ENCODE measurements at places on chromosomes 2 and 18. TPM values are rescaled to one million over a fixed set of nuclear protein-coding genes. Genes with fewer than 3 reads are reported as not detected.

ABCG8 gene
- total RNA-seq, result not detected

- DNase-seq, result no peak
These were observed 184.4 kb upstream of the DOK6 start for GRCh38 chr18:69216321-69216720.

ELOA2 gene
- not detected for total RNA-seq

DNA sequence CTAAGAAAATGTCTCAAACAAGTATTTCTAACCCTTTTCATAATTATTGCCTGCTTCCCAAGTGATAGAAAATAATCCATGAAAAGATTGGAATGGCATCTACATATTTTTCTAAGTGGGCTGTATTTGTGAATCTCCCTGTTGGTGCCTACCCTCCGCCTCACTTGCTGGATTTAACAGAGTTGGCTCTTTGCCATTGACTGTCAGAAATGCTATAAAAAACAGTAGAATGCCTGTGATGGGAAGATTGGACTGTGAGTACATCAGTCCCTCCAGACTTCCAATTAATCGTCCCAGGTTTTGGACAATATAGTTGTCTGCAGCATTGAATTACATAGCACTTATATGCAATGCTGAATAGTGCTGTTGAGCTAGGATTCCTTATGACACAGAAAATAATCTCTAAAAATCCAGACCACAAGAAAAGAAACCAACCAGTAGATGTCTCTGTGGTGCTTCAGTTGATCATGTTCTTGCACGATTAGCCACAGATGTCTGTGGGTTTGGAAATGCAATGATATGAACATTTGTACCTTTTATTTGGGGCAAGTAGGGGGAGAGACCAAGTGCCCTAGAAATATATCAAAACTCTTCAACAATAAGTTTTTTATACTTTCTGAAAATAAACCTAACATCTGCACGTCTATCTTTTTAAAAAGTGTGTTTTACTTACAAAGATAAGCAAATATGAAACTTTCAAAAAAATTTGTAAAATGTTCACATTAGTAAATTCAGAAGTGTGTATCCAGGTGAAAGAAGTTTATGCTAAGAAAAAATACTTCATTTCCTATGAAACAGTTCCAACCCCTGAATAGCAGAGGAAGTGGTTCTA lies 88.5 kb downstream of the DYNAP start:
- peak; percentile 74 for DNase-seq

- peak; percentile 45 for DNase-seq
These were observed 134.0 kb downstream of the FTCDNL1 start for GRCh38 chr2:199716807-199717586.

GRCh38 chr2:95036596-95037383 lies 11.3 kb downstream of the MAL start:
- DNase-seq, result no peak

- DNase-seq, result peak; percentile 67
These were observed 655 bp downstream of the ACTR3 start for GRCh38 chr2:113890253-113891235.

GRCh38 chr2:173002751-173003541 lies 72.7 kb upstream of the MAP3K20 start:
- no peak for DNase-seq

DNA sequence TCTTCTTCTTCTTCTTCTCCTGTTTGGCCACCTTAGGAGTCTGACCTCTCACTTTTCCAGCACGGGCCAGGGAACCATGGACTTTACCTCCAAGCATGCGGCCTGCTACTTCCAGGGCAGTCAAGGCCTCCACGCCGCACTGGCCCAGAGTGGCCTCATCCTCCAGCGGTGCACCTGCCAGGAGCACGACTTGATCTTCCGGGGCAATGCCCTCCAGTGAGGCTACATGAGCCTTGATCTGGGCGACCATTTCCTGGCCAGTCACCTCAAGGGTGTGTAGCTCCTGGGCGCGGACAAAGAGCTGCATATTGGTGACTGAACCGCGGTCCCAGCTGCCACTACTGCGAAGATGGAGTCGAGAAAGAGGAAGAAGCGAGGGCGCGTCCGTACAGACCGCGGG lies 67.1 kb downstream of the DIPK1C start:
- DNase-seq, result no peak

- no peak for DNase-seq
These were observed 248.5 kb downstream of the HAUS1 start for GRCh38 chr18:46352520-46353250.

DNA sequence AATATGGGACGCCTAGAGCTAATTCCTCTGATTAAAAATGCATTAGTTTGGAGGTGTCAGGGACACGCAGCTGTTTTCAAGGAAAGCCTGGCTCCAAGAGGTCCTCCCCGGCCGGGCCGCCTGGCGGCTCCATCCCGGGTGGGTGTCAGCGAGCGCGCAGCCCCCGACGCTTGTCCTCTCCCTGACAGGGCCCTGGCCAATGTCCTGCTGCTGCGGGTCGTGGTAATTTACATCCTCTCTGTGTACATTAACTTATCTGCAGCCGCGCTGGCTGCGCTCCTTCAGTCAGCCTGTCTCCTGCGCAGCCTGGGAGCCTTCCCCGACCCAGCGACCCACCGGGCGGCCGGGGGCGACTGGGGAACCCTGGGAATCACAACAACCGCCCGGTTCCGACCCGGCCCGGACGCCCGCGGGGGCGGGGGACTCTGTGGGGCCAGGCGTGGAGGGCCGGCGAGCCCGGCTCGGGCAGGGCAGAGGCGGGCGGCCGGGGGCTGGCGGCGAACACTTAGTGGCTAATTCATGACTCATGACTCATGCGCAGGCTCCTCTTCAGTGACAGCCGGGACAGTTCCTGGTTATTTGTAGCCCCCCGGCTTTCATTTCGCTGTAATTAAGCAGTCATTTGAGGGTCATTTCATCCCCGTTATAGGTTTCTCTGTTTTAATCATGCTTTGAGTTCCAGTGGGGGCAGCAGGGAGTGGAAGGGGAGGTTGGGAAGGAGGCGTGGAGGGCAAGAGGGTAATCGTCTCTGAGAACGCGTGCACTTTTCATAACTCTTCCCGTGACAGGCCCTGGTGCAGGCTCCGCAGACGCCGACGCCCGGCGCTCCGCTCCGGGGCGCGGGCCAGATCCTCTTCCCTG lies 141.9 kb upstream of the CTAGE1 start:
- peak; percentile 19 for DNase-seq

GRCh38 chr2:159164457-159164911 lies 122.0 kb downstream of the WDSUB1 start:
- peak; percentile 39 for DNase-seq

GRCh38 chr2:30690126-30690561 lies 117.1 kb downstream of the CAPN13 start:
- DNase-seq, result no peak

ASB1 gene
- total RNA-seq, result 43.7 TPM

DNA sequence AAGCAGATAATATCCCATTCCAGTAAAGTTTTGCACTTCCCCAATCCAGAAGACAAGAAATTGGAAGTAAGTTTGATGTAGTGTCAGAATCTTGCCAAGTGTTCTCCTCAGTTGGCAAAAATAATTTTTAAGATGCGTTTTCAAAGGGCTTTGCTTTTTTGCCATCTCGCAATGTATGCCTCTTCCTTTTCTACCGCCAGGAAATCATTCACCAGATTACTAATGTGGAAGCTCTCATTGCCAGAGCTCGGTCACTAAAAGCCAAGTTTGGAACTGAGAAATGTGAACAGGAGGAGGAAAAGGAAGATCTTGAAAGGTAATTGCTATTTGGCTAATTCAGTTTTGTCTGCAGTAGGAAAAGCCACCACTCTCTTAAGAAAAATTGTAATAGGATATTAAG lies 110.7 kb downstream of the RAB3GAP1 start:
- DNase-seq, result no peak

GRCh38 chr2:67895227-67895941 lies 167.4 kb downstream of the C1D start:
- DNase-seq, result no peak

DNA sequence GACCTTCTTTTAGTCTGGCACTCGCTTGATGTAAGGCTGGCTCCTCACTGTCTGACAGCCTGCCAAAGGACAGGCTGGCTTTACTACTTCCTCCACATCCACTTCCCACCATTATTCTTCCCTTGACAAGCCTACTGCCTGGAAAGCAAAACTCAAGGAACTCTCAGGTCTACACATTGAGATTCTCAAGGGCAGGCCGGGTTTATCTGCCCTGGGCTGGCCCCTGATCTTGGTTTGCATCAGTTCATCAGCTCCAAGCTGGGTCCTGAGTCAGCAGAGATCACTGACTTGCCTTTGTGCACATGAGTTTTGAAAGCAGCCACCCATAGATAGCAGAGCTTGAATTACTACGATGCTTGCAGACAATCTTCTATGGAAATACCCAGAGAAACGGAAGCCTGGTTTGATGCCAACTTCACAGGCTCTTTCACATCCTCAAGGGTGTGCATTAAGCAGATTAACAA lies 53.9 kb downstream of the KCTD18 start:
- peak; percentile 89 for DNase-seq

- no peak for DNase-seq
These were observed 20.6 kb downstream of the SMAD7 start for GRCh38 chr18:48929941-48930713.

GRCh38 chr2:239548451-239548871 lies 147.6 kb upstream of the HDAC4 start:
- DNase-seq, result no peak

MBOAT2 gene
- 65.1 TPM for total RNA-seq

- no peak for DNase-seq
These were observed 187.1 kb downstream of the ZNF407 start for GRCh38 chr18:74784752-74785151.

DNA sequence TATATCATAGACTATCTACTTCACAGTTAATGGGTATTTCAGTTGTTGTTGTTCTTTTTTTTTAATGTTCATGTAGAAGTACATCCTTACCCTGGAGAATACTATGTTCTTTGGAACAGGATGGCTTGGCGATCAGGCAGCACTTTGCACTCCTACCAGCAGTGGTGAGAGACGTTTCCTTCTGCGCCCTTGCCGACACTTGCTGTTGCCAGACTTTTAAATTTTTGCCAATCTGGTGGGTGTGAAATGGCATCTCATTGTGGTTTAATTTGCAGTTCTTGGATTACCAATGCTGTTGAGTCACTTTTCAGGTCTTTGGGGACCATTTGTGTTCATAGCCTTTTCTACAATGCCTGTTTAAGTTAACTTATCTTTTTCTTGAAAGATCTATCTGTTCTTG lies 197.3 kb downstream of the SH3RF3 start:
- DNase-seq, result no peak

CLEC4F gene
- total RNA-seq, result 1.1 TPM

GRCh38 chr2:106117882-106118684 lies 76.0 kb downstream of the UXS1 start:
- DNase-seq, result no peak

GRCh38 chr18:37299471-37300304 lies 265.9 kb downstream of the CELF4 start:
- peak; percentile 93 for DNase-seq

DNA sequence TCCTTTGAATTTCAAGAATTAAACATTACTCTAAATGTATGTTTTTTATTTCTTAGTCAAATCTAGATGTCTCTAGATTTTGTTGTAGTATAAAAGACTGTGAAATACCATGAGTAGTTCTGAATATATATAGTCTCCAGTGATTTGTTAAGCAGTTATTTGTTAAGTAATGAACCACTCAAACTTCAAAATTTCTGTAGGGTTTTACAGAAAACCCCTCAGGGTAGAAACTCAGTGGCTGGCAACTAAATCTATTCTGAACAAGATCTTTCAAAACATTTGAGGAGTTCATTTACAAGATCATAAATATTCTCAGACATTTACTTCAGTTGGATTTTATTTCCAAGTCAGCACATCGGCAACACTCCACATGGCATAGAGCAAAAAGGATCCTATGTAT lies 35.8 kb upstream of the ACSL3 start:
- no peak for DNase-seq

- no peak for DNase-seq
These were observed 192.8 kb upstream of the ZNF521 start for GRCh38 chr18:25544546-25545287.

DNA sequence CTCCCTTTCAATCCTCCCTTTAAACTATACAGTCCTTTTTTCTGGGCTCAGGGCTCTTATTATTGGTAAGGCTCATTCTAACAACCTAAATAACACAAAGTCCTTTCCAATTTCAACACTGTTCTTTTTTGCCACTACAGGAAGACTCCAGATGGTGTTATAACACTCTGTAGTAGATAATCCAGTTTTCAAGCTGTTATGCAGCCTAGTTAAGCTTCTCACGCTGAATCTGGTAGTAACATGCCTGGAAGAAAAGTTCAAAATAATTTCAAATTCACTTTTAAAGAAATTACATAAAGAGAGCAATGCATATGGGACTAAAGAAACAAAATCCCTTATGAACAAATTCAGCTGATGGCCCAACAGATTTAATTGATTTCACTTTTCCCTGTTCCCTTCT lies 3.2 kb upstream of the MPP4 start:
- no peak for DNase-seq

- peak; percentile 66 for DNase-seq
These were observed 12.8 kb downstream of the TFPI start for GRCh38 chr2:187541086-187542085.

PHOSPHO2 gene
- total RNA-seq, result 6.9 TPM

DNA sequence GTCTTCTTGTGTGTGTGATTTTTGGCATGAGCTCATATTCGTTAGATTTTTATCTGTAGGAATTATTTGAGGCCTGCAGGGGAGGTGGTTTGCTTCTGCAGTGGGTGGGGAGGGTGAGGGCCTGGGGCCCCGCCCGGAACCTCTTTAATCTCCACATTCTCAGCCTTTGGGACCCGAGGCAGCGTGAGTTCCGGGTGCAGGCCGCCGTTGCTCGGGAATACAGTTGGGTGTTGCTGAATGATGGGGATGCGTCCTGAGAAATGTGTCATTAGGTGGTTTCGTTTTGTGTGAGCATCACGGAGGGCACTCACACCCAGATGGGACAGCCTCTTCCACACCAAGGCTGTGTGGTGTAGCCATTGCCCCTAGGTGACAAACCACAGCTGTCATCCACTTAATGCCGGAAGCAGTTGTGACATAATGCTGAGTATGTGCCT lies 13.7 kb upstream of the GAL3ST2 start:
- no peak for DNase-seq

All from A673 (cell line).